Left hindlimb (tissue), 1 donor: ENCODE measurements at places on chromosomes 13 and 19.
A peak's percentile ranks its signal among the peaks of the same experiment; 100 is the strongest.

- no peak for DNase-seq
These were observed 16.5 kb downstream of the IQCN start for GRCh38 chr19:18257503-18258470.

DNA sequence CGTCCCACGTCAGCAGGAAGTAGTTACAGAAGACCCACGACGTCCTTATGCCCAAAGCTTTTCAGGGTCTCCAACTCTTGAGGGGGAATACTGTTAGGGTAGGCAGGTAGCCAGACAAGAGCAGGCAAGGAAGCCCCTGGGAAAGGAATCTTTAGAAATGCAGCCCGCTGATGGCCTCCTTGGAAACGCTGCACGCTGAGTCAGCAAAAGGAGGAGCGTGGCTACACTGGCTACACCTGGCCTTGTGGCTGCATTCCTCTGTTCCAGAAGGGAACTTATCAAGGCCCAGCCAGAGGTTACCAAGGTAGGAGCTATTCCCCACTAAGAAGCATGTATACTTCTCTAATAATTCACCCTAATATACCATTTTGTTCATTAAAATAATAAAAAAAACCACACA is 2.0 kb downstream of the ERVV-1 start:
- DNase-seq, result no peak

DNA sequence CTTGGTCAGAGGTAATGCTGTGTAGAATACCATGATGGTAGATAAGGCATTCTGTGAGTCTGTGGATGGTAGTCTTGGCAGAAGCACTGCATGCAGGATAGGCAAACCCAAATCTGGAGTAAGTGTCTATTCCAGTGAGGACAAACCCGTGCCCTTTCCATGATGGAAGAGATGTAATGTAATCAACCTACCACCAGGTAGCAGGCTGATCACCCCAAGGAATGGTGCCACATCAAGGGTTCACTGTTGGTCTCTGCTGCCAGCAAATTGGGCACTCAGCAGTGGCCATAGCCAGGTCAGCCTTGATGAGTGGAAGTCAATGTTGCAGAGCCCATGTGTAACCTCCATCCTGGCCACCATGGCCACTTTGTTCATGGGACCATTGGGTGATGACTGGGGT is 155.0 kb downstream of the RAP2A start:
- no peak for DNase-seq

- no peak for DNase-seq
These were observed 49.1 kb upstream of the EHD2 start for GRCh38 chr19:47663911-47664771.

- no peak for DNase-seq
These were observed 142.2 kb downstream of the KCTD15 start for GRCh38 chr19:33938821-33939220.

GRCh38 chr19:58395220-58395978 is at the start of gene RNF225:
RNF225 (plus strand) TSS chr19:58395656; CDS start chr19:58396090, 434 bp downstream.
- peak; percentile 34 for DNase-seq

DNA sequence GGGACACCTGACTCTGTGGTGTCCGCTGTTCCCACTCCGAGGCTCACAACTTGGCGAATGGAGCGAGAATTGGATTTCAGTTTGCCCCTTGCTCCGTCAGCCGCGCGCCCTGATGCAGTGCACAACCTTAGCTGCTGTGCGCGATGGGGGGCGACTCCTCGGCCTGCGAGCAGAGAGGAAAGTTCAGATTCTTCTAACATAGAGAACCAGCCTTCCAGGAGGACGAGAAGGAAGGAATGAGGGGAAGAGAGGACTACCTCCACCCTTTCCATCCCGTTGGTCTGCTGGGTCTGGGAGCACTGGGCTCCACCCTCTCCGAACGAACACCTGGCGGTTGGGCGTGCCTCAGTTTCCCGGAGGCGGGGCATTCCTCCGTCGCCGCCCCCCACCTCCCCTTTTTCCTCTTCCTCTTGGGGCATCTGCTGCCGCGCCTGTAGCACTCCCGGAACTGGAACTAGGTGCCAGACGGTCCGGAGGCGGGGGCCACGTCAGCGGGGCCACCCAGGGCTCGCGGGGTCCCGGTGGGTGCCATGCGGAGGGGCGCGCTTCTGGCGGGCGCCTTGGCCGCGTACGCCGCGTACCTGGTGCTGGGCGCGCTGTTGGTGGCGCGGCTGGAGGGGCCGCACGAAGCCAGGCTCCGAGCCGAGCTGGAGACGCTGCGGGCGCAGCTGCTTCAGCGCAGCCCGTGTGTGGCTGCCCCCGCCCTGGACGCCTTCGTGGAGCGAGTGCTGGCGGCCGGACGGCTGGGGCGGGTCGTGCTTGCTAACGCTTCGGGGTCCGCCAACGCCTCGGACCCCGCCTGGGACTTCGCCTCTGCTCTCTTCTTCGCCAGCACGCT is at the start of gene KCNK6:
Gene KCNK6 (plus strand): TSS at position 425 of the 838 bp plus-strand sequence. CDS start 106 bp downstream, at position 531.
- peak; percentile 67 for DNase-seq

DNA sequence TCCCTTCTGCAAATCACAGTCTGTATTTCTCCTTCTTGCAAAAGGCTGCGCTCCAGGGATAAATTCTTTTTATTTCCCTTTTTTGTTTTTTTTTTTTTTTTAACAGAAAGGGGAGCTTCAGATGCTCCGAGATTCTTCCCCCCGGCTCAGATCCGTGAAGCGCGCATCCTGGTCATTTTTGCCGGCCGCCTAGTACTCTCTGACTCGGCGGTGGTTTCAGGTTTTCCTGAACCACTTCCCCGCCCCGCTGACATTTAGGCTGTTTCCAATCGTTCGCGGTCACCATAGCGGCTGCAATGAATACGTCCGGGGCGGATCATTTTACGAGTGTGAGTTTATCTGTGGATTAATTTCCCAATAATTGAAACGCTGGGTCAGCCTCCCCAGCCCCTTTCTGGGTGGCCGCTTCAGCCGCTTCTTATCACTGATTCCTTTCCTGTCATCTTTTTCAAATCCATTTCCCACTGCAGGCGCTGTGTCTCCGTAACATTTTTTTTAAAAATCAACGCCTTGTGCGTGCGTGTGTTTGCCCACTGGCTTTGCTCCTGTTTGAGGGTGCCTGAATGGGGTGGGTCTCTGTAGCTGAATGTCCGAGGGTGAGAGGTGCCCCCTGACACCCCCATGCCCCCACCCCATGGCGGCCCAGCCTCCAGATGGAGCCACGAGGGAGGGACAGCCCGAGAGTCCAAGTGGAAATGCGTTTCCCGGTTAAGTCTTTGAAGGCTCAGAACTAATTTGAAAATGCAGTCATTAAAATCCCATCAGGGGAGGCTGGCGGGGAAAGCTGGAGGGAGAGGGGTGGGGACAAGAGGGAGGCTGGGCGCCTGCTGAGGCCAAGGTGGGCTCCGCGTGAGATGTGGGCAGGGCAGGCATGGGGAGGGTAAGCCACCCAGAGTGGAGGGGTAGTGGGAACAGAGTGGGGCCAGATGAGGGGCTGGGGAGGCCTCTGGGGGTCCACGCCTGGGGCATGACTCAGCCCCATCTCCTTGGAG is 10.6 kb downstream of the ONECUT3 start:
- no peak for DNase-seq

- DNase-seq, result no peak
These were observed 4.6 kb downstream of the ZNF613 start for GRCh38 chr19:51931921-51932320.

- no peak for DNase-seq
These were observed 2.4 kb downstream of the CLN5 start for GRCh38 chr13:76994281-76994680.

DNA sequence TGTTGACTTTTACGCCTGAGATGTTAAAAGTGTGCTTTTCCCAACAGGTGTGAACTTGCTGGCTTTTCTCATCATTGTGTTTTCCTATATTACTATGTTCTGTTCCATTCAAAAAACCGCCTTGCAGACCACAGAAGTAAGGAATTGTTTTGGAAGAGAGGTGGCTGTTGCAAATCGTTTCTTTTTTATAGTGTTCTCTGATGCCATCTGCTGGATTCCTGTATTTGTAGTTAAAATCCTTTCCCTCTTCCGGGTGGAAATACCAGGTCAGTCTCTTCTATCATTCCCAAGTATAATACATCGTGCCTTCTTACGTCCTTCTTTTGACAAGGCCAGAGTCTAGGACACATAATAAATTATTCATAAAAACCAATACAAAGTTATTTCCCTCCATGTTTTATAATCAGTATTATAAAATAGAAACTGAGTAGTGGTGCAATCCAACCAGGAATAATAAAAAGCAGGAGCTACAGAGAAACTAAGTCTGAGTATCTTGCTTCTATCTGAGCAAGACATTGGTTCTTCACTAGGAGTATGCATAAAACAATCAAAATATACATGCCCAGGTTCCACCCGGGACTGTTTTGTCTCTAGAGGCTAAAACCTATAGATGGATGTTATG is 57.9 kb downstream of the RXFP2 start:
- DNase-seq, result no peak

GRCh38 chr13:29994911-29995595 is 144.6 kb upstream of the UBL3 start:
- DNase-seq, result no peak

- no peak for DNase-seq
These were observed 178.4 kb upstream of the SERP2 start for GRCh38 chr13:44195245-44195644.

DNA sequence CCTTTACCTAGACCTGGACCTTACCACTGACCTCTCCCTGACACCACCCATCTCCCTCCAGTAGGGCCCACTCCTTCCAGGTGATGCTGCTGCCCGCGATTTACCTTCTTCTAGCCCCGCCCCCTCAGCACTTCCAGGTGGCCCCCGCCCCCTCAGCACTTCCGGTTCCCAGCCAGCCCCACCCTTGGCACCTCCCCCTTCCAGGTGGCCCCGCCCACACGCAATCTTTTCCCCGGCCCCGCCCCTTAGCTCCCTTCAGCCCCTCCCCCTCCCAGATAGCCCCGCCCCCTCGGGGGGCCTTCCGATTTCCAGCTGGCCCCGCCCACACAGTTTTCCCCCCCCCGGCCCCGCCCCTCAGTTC is 586 bp downstream of the LIG1 start:
- peak; percentile 74 for DNase-seq

DNA sequence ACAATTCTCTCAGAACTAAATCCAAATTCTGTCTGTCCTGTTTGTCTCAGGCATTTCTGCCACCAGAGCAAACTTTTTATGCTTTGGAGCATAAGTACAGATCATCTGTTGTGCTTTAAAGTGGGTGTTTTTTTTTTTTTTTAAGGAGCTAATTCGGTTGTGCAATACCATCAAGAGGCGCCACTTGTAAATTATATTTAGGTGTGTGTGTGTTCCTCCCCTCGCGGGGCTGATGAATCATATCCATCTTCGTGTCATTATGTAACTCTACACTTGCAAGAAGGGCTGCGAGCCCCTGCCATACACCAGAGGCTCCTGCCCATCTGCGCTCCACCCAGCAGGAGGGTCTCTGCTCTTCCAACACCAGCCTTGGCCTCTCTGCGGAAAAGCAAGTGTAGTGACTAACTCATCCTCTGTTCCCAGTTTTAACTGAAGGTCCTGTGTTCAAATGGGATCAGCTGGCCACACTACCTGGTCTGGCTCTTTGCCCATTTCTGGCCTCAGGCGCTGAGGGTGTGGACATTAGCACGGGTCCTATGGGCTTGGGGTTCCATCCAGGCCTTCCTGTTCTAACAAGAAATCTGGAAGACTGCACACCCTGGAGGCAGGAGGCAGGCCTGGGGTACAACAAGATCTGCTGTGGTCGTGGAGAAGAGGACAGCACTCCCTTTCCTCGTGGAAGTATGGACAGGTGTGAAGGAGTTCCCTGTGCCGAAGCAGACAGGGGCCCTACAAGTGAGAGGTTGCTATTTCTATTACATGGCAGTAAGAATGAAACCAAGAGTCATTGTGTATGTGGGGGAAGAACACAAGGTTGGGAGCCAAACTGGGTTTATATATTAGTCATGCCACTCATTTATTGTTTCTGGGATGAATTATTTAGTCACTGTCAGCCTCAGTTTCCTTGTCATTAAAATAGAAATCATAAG is 96.1 kb upstream of the MBNL2 start:
- no peak for DNase-seq

- no peak for DNase-seq
These were observed 10.3 kb upstream of the BICRA start for GRCh38 chr19:47598407-47599349.

DNA sequence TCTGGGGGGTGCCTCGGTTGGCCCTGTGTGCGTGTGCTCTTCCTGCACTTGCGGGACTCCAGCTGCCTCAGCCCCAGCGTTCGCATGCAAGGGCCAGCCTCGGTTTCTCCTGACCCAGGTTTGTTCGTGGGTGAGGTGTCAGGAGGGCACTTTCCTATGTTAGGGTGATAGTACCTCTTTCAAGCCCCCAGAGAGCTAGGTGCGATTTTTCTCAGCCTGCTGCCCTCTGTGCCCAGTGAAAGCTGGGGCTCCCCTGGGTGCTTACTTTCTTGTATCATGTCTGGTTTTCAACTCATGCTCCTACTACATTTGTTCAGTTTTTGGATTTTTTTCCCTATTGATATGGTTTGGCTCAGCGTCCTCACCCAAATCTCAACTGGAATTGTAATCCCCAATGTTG is 289.2 kb downstream of the TEX29 start:
- no peak for DNase-seq

- DNase-seq, result no peak
These were observed 590.4 kb downstream of the TBC1D4 start for GRCh38 chr13:74891610-74892009.

DNA sequence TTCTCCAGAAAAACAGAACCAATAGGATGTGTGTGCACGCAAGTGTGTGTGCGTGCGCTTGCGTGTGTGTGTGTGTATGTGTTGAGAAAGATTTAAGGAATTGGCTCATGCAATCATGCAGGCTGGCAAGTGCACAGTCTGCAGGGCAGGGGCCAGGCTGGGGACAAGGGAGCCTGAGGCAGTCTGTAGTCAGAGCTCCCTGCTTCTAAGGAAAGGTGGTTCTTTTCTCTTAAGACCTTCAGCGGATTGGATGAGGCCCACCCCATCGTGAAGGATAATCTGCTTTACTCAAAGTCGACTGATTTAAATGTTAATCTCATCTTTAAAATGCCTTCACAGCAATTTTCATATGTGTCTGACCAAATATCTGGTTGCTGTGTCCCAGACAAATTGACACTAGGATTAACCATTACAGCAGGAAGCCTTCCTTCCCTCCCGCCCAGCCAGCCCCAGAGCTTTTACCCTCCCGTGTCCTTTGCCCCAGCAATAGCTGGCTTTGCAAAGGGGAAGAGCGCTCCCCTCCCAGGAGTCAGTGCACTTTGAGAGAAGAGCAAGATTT is 15.0 kb upstream of the NAXD start:
- DNase-seq, result no peak

DNA sequence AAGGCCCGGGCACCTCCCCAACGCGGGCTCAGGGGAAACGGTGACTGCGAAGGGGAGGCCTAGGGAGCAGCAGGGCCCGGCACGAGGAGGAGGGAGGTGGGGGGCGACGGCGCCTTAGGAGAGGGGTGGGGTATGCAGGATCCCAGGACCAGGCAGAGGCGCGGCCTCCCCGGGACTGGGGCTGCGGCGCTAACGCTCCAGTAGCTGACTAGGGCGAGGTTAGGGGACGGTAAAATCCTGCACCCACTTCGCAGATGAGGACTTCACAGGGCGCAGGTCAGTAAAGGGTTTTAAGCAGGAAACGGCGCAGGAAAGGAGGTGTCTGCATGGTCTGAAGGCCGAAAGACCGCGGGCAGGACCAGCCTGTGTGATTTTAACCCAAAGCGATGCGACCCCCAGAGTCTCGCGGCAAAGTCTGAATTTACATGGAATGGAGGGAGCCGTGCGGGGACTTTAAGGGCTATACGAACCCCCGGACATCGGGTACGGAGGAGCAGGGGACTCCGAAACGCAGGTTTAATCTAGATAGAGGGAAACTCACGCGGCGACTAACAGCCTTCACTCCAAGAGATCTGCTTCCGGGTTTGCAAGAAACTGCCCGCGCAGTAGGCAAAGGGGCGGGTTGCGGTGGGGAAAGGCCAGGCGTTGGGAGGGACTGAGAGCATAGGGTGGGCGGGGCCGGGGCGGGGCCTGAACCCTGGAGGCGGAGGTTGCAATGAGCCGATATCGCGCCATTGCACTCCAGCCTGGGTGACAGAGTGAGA is at the start of gene ZNF665:
Gene ZNF665 (minus strand): TSS at position 588 of the 764 bp plus-strand sequence. CDS start 10,460 bp downstream, outside the sequence.
- peak; percentile 93 for DNase-seq
